ENCODE measurements at places on chromosomes 5 and 9. TPM values are rescaled to one million over a fixed set of nuclear protein-coding genes. Genes with fewer than 3 reads are reported as not detected.

The HRH2 gene
- total RNA-seq: 2.9 TPM

DNA sequence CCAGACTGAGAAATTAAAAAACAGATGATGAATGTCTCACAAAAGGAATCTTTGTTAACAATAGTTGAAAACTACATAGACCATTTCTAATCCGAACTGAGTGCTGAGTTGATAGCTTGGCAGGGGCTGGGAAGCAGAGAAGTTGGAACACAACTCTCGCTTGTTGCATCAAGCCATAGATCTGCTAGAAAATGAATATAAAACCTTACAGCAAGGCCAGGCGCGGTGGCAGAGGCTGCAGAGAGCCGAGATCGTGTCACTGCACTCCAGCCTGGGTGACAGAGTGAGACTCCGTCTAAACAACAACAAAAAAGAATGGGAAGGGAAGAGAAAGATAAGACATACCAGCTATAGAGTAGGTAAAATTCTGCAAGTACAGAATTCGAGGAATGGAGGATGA is 28.0 kb upstream of the SPZ1 start:
- DNase-seq: no peak
- H3K4me1 ChIP-seq: no peaks in the 10 kb centered on the region
- no peak overlapping the region for H3K4me3 ChIP-seq
- H3K27me3 ChIP-seq: no peaks in the 10 kb centered on the region
- no peaks in the 10 kb centered on the region for H3K36me3 ChIP-seq
- no peak overlapping the region for H3K27ac ChIP-seq

GRCh38 chr9:121503444-121503843 is 3.8 kb upstream of the GGTA1 start:
- no peak for DNase-seq
- H3K36me3 ChIP-seq: no peaks in the 10 kb centered on the region
- H3K4me3 ChIP-seq: no peak overlapping the region
- peaks cover 15% of the 10 kb centered on the region for H3K4me1 ChIP-seq
- H3K27me3 ChIP-seq: peaks cover 18% of the 10 kb centered on the region

- H3K4me1 ChIP-seq: peaks cover 26% of the 10 kb centered on the region
- H3K27me3 ChIP-seq: peaks cover 50% of the 10 kb centered on the region
- no peak for DNase-seq
- H3K27ac ChIP-seq: no peak overlapping the region
- no peaks in the 10 kb centered on the region for H3K36me3 ChIP-seq
Observed at GRCh38 chr9:91418215-91418610, 5.4 kb downstream of the NFIL3 start.

- H3K4me3 ChIP-seq: no peak overlapping the region
- H3K27me3 ChIP-seq: no peaks in the 10 kb centered on the region
- H3K27ac ChIP-seq: no peak overlapping the region
Observed at GRCh38 chr9:32968101-32969011, 33.1 kb downstream of the APTX start.

GRCh38 chr5:150762211-150762610 is 3.4 kb upstream of the DCTN4 start:
- no peak overlapping the region for H3K27ac ChIP-seq
- no peak overlapping the region for H3K4me3 ChIP-seq

DNA sequence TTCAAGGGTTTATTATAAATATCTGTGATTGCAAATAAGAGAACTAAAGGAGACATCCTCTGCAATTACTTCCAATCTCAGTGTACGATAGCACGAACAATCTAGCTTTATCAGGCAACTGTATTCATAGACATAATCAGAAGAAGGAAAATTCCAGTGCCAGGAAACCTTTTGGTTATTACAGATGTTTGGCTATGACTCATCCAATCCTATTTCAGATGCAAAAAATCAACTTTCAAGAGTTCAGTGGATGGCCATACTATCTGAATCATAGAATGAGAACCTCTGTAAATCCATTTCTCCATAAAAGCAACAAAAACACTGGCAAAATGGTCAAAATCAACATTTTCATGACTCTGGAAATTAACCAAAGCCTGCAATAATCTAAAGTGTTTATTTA is 37.9 kb downstream of the GAS1 start:
- H3K4me1 ChIP-seq: no peaks in the 10 kb centered on the region
- H3K36me3 ChIP-seq: no peaks in the 10 kb centered on the region
- H3K4me3 ChIP-seq: no peak overlapping the region
- no peak for DNase-seq
- H3K27me3 ChIP-seq: peaks cover 6% of the 10 kb centered on the region
- no peak overlapping the region for H3K27ac ChIP-seq

DNA sequence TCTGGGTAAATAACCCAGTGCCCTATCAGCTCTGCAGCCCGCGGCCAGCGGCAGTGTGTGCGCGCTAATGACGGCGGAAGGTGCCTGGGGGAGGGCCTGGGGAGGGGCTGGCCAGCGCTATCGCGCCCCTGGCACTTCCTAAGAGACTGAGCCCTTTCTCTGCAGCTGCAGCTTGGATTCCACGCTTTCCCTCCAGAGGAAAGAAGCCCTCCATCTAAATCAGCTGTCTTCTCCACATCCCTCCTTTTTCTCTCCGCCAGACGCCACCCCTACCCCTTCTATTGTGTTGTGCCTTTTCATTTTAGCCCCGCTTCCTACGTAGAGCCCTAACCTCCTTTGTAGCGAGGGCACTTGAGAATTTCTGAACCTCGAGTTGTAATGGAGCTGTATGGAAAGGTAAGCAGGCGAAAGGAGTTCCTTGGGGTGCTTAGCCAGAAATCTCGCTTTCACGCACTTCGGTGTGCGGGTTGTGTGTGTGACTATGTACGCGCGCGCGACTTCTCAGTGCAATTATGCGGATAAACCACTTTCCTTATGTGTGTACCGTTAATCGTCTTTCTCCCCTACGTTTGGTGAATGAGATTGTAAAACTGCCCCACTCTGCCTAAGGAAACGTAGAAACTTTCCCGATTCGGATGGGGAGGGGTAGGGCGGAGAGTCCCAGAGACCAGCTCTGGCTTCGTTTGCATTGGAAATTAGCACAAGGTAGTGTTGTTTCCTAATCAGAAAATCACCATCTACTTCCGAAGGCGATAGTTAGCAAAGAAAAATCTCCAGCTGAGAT is 664 bp upstream of the RAB3C start:
- DNase-seq: no peak
- peaks cover 45% of the 10 kb centered on the region for H3K27me3 ChIP-seq
- peaks cover 18% of the 10 kb centered on the region for H3K4me1 ChIP-seq
- H3K36me3 ChIP-seq: no peaks in the 10 kb centered on the region
- peak overlapping the region; percentile 38 for H3K4me3 ChIP-seq
- no peak overlapping the region for H3K27ac ChIP-seq

GRCh38 chr5:73515232-73515631 is 17.0 kb downstream of the BTF3 start:
- H3K27me3 ChIP-seq: no peaks in the 10 kb centered on the region
- no peaks in the 10 kb centered on the region for H3K36me3 ChIP-seq
- DNase-seq: no peak
- H3K4me1 ChIP-seq: peaks cover 9% of the 10 kb centered on the region
- H3K27ac ChIP-seq: no peak overlapping the region

GRCh38 chr5:113606298-113607134 is 93.0 kb downstream of the YTHDC2 start:
- no peaks in the 10 kb centered on the region for H3K36me3 ChIP-seq
- no peak overlapping the region for H3K27ac ChIP-seq
- peaks cover 4% of the 10 kb centered on the region for H3K4me1 ChIP-seq

DNA sequence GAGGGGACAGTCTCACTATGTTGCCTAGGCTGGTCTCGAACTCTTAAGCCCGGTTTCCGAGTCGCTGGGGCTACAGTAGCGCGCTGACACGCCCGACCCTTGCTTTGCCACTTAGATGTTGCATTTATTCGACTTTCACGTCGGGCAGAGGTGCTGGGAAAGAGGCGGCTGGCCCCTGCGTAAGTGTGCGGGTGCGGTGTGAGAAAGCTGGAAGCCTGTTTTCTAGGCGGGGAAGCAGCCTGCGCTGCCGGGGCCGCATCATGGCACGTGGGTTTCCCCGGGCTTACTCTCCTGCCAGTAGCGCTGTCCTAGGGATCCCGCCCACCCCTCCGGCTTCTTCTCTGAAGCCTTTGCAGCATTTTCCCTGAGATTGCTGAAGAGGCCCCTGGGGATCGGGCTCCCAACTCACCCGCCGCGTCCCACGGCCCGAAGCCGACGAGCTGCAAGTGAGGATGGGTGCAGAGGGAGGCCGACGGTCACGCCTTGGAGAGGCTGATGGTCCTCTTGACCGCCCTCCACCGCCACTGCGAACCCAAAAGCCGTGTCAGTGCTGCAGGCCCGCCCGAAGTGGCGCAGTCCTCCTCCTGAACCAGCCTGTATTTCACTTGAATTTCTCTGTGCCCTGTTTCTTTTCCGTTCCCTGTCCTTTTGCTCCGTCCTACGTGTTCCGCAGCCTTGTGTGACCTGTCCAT is 5.8 kb upstream of the TRIM41 start:
- H3K4me1 ChIP-seq: peaks cover 56% of the 10 kb centered on the region
- peak overlapping the region; percentile 81 for H3K4me3 ChIP-seq
- peak overlapping the region; percentile 39 for H3K27ac ChIP-seq
- H3K27me3 ChIP-seq: no peaks in the 10 kb centered on the region
- H3K36me3 ChIP-seq: no peaks in the 10 kb centered on the region

All from CD4-positive, alpha-beta T cell (primary cell).